ENCODE measurements at places on chromosomes 2 and 18.

DNA sequence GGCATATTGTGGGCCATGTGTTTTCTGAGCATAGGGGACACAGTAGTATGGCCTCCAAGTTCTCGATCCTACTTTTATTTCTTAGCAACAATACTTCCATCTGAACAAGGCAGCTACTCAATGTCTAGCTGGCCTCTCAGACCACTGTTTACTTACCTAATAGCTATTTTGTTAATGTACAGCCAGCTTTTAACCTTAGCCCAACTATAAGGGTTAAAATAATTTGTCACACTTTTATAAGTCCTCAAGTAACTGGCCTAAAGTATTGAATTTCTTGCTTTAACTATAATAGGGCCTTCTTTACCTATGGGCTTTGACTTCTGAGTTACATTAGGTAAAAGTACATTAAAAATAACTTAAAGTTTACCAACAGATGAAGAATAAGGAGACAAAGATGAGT, 117.4 kb downstream of the GAREM1 start:
- no peak for DNase-seq

GRCh38 chr2:149360106-149360505, 29.7 kb downstream of the LYPD6 start:
- DNase-seq: no peak

DNA sequence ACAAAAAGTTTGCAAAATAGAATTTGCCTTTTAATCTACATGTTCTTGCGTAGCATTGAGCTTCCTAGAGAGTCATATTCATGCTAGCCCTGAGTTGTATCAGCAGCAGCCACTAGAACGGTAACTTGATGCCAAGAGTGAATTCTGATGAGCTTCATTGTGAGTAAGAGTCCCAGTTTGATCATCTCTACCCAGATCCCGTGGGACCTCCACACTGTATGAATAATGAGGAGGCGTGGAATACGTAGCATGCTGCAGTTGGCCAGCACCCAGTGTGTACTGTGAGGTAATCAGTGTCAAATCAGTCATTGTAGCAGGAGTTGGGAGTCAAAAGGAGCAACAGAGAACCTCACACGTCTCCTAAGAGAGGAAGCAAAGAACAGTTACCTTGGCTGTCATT, 197.9 kb downstream of the NEDD4L start:
- no peak for DNase-seq

- no peak for DNase-seq
Observed at GRCh38 chr18:199768-200167, 41.4 kb downstream of the USP14 start.

DNA sequence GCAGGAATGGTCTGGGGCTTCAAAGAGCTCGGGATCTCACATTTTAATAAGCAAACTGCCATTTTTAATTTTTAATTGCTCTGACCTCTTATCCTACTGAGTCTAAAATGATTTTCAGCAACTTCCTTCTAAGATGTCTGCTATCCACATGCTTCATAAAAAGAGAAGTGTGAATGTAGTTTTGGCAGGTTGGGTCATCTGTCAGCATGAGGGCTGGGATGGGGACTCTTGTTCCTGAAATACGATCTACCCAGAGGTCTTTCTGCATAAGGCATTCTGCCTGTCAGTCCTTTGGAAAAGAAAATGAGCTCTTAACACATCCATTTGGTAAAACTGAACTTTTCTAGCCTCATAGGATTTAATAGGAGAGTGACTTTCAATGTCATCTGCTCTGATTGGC, 252.8 kb upstream of the APCDD1 start:
- DNase-seq: no peak

GRCh38 chr2:128196026-128196425, 105.0 kb downstream of the UGGT1 start:
- no peak for DNase-seq
